ENCODE measurements at places on chromosomes 5 and 9.

- no peak for DNase-seq
Observed at GRCh38 chr9:133505901-133506652, 18.7 kb downstream of the MYMK start.

DNA sequence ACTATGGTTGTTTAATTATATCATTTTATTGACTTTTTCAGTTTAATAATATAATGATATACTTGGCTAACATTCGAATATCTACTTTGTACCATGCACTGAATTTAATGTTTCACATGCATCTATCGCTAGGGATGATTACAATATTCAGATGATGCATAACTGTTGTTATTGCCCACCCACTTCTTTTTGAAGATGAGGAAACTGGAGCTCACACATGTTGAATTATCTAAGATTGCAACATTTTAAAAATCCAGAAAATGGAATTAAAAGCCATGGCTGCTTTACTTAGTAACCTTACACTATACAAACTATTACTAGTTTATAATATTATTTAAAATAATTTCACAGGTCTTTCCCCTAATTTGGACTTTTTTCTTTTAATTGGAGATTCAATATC is 171.7 kb downstream of the TLR4 start:
- no peak for DNase-seq

- no peak for DNase-seq
Observed at GRCh38 chr5:102221949-102222348, 74.1 kb downstream of the SLCO4C1 start.

DNA sequence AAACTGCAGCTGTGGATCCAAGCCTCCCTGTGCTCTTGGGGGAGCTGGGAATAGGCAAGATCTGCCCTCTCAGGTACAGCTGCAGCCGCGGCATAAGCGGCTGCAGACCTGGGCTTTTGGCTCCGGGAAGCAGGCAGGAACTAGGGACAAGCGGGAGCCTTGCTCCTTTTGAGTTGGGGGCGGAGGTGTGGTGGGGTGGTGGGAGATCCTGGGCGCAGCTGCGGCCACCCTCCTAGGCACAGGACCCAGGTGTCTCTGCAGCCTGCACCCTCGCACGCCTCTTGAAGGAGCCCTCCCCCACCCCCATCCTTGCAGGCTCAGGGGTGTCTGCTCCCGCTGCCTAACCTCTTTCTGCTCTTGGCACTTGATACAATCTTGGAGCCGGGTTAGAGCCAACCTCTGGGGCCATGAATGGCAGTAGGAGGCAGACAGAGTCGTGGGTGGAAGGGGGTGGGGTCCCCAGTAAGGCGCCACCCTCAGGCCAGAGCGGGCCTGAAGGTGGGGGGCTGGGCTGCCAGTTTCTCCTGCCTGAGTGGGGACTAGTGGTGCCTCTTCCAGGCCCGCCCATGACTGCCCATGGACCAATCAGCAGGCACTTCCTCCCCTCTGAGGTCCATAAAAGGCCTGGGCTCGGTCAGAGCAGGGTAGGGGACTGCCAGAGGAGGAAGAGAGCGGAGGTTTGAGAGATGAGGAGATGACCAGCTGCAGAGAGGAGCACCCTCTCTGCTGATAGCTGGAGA is 267.6 kb upstream of the TNC start:
- DNase-seq: no peak

GRCh38 chr5:135980620-135981019 is 25.8 kb upstream of the LECT2 start:
- no peak for DNase-seq

DNA sequence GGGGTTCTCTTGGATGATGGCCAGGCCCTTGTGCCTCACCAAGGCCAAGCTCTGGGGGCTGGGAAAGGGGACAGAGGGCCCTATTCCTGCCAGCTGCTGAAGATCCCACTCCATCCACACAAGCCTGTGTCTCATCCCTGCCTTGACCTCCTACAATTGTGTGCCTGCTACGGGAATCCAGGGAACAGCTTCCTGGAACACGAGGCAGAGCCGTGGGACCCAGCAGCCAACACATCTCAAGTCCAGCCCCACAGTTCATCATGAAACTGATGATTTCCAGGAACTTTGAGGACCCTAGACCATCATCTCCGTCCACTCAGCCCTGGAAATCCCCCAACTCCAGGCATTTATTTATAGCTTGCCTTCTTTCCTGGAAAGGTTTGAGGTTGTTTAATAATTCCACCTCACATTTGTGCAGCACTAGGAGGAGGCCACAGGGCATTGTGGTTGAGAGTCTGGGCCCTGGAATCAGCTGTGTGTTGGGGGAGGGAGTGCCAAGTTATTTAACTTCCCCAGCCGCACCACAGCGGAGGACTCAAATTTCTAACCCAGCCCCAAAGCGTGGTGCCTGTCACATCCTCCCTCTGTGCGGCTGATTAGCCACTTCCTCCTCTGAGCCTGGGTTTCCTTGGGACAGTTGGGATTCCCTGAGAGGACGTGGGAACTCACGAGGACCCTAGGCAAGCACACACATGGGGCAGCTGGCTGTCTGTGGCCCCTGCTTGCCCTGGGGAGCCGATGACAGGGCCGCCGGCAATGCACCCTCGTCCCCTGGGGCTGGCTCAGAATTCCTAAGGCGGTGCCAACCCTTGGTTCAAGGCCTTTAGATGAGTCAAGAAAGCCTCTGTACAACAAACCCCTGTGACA is 58.2 kb upstream of the GGTA1 start:
- peak; percentile 94 for DNase-seq

- no peak for DNase-seq
Observed at GRCh38 chr9:120839146-120839545, 3.6 kb downstream of the PSMD5 start.

DNA sequence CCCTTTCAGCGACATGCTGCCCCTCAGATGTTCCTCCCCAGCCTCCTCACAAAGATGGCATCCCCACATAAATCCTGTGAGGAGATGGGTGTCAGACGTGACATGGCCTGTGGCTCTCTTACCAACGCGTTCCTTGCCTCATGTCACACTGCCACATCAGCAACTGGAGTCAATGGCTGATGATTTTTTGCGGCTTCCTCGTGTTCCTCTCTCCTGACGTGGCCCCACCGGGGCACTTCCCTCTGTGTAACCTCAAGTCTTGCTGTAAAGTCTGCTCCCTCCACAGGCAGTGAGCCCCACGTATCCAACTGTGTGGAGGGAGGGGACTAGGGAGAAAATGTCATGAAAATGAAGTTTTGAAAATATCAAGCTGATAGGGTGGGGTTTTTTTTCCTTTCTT is 53.2 kb upstream of the SHISAL2B start:
- peak; percentile 50 for DNase-seq

GRCh38 chr5:173457482-173457881 is 129.3 kb upstream of the STC2 start:
- DNase-seq: no peak

DNA sequence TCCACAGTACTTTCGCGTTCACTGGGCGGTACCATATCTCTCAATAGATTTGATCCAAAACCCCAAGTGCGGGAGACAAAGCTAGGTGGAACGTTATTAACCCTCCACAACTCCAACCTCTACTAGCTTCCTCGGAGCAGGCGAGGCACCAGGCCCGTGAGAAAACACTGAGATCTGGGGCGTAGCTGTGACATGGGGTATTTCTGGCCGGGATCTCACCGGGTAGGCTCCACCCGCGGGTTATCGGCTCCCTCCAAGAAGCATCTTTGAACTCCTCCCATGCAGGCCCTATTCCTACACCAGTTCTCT is 350 bp upstream of the SLC25A46 start:
- DNase-seq: no peak

DNA sequence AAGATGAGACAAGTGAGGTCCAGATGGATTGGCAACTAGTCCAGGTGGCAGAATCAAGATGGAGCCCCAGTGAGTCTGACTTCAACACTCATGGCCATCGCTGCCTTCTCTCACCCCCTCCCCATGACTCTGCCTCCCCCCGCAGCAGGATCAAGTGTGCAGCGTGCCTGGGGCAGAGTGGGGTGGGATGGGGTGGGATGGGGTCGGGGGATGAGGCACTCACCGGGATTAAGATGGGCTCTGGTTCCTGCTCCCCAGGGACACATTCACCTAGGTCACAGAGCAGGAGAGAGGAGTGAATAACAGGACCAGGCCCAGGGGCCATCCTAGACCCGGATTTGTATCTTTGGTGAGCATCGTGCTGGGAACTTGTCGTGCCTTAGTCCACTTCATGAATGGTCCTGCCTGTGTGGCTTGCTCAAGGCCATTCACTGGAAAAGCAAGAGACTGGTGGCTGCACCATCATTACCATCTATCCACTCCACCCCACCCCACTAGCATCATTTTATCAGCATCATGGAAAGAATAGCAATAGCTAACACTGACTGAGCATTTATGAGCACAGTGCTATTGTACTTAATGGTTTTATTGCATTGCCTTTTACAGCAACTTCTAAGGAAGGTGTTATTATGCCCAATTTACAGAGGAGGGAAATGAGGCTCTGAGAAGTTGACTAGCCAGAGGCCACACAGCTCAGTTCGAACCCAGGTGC is 8.5 kb downstream of the AMBP start:
- DNase-seq: no peak

GRCh38 chr9:17578911-17579793 is at the start of gene SH3GL2:
Gene SH3GL2, plus strand, starts transcription at chr9:17579066.
- DNase-seq: no peak

GRCh38 chr5:153746440-153746839 is 256.0 kb downstream of the GRIA1 start:
- DNase-seq: no peak

DNA sequence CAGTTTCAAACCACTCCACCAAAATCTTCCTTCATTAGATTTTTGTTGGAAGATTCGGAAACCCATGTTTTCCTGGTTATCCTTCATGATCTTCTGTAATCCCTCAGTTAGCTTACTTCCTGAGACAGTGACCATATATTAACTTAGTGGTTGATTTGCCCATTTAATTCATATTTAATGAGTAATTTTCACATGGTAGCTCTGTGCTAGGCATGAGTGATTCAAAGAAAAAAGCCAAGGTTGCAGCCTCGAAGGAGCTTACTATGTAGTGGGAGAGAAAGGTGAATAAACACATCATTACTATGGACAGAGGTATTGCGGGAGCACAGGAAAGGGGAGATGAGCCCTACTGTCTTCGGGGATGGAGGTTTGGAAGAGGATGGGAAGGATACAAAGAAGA is 158.5 kb downstream of the TLE1 start:
- DNase-seq: no peak

DNA sequence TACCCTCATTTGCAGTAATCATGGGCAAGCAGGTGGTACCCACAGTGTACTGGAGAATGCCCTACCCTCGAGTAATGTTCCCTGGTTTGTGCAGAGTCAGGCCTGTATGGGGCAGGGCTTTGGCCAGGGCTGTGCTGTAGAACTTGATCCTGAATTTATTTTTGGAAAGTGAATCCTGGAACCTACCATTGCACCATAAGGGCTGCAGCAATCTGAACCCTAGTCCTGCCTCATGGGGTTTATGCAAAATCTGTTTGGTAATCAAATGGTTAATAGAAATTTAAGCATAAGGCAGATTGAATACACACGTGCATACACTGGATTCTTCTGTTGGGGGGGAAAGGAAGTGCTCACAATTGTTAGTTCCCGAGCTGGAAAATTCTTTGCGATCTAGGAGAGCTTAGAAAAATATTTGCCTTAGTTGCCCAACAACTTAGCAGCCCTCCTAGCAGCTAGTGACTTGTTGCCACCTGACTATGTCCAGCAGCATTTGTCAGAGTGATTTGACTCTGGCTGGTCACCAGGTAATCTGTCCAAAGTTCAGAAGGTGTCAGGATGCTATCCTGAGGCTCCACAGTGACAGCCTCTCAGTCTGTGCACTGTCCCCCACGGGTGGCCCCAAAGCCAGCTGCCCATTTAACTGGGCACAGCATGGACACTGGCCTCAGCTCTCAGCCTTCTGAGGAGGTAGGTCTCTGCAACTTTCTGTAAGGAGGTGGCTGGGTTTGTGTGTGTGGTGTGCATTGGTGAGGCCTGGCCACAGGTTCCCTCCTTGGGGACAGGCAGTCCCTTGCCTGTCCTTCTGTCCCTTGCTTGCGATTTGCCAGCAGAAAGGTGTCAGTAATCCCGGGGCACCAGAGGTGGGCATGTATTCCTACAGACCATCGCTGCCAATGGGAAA is 8.3 kb downstream of the MVB12B start:
- no peak for DNase-seq

GRCh38 chr5:117547192-117547591 is 972.6 kb upstream of the SEMA6A start:
- no peak for DNase-seq

DNA sequence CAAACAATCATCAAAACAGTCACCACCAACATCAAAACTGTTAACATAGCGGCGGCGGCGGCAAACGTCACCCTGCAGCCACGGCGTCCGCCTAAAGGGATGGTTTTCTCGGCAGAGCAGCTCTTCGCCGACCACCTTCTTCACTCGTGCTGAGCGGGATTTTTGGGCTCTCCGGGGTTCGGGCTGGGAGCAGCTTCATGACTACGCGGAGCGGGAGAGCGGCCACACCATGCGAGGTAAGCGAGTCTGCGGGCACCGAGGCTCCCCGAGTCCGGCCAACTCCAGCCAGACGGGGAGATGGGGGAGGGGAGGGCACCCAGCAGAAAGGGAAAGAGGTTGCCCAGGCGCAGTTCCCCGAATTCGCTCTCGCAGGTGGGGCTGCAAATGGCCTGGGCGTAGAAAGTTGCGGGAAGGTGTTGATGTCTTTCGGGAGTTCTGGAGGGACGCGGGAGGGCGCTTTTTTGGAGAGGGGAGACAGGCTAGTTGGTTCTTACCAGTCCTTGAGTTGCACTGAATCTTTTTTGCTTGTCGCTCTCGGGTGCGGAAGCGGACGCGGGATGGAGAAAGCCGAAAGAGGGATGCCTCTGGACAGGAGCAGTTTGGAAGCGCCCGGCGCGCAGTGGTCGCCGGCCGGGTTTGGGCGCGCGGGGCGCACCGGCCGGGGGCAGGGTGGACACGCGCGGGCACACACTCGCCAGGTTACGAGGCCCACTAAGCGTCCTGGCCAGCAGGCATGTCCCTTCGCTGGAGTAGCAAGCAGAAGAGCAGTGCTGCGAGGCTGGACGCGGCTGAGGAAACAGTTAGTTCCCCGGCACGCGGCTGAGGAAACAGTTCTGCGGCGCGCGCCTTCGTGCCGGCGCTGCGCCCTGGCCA is 849 bp downstream of the RORB start:
- peak; percentile 9 for DNase-seq

GRCh38 chr9:129109952-129110739 is 447 bp downstream of the CRAT start:
- no peak for DNase-seq

GRCh38 chr5:6722015-6722414 is 8.8 kb downstream of the TENT4A start:
- no peak for DNase-seq

DNA sequence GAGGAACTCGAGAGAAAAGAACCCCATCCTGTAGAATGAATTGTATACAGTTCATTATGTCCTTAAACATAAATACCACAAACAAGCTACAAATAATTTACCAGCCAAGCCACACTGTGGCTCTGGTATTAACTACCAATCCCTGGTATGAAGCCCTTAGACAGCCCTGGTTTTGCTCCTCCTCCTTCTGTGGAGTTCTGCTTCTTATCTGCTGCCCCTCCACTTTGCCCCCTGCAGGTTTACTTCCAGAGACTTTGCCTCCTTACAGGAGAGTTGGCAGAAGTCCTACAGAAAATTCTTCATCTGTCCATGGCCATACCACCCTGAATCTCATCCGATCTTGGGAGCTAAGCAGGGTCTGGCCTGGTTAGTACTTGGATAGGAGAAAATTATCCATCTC is 219.8 kb downstream of the ACTL7B start:
- no peak for DNase-seq

Measured in inflammatory macrophage (primary cell).